Pancreas (tissue), 10 donors: ENCODE measurements at places on chromosomes 11 and 22. TPM values are rescaled to one million over a fixed set of nuclear protein-coding genes. Genes with fewer than 3 reads are reported as not detected.

TEX54 gene
- polyA plus RNA-seq: not detected

ZNF70 gene
- 0.77 TPM for polyA plus RNA-seq

OSM gene
- polyA plus RNA-seq: 0.23 TPM

ME3 gene
- polyA plus RNA-seq: 38.8 TPM

FXYD2 gene
- 2,509 TPM for polyA plus RNA-seq

ANGPTL5 gene
- not detected for polyA plus RNA-seq

OOSP4A gene
- polyA plus RNA-seq: not detected

MYO7A gene
- 6.8 TPM for polyA plus RNA-seq

GAS2 gene
- polyA plus RNA-seq: 4.1 TPM

TLCD5 gene
- 1.5 TPM for polyA plus RNA-seq

TUBA8 gene
- 5.4 TPM for polyA plus RNA-seq

OR52I1 gene
- not detected for polyA plus RNA-seq

NPAS4 gene
- 0.08 TPM for polyA plus RNA-seq

SCO2 gene
- polyA plus RNA-seq: 0.65 TPM

OVCH2 gene
- polyA plus RNA-seq: 0.05 TPM

OR8G5 gene
- polyA plus RNA-seq: not detected

OR5I1 gene
- polyA plus RNA-seq: not detected

IRF7 gene
- 33.4 TPM for polyA plus RNA-seq
